Fibroblast of skin of left quadriceps (primary cell): ENCODE measurements at places on chromosomes 12 and 14.
A peak's percentile ranks its signal among the peaks of the same experiment; 100 is the strongest.

- DNase-seq = no peak
These were observed 18.7 kb downstream of the MANSC1 start for GRCh38 chr12:12331244-12331771.

- DNase-seq = no peak
These were observed 88.4 kb upstream of the PARP11 start for GRCh38 chr12:3961591-3961990.

DNA sequence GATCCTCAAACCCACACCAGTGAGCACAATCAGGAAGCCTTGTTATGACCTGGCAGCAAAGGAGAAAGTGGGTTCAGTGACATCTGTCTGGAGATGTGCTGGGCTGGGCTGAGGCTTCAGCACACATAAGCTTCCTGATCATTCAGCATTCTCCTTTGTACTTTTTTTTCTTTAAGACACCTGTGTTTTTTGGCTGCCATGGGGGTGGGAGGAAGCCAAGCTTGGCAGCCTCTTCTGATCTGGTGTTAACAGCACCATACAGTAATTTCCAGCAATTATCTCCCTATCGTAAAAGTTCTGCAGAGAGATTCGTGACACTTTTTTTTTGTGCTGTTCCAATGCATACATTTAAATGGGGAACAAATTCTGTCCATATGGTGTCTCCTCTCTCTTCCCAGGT, 38.9 kb upstream of the RASSF3 start:
- DNase-seq = no peak

GRCh38 chr12:4539167-4539870, 629 bp downstream of the RAD51AP1 start:
- DNase-seq = no peak

DNA sequence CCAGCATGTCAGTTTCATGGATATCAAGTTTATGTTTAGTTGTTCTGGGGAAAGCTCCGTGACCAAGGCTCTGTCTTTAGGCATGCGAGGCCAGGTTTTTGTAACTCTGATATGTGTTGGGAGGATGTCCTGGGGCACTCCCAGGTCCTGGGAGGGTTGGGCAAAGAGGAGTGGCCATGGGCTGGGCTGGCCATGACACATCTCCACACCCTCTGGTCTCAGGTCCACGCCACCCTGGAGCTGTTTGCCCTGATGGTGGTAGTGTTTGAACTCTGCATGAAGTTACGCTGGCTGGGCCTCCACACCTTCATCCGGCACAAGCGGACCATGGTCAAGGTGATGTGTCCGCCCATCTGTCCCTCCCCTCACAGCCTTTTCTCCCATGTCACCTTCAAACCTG, 46.4 kb downstream of the TPCN1 start:
- no peak for DNase-seq

GRCh38 chr14:61260939-61261776, 20.0 kb downstream of the TMEM30B start:
- peak; percentile 53 for DNase-seq

GRCh38 chr12:110109037-110109836, 14.9 kb upstream of the IFT81 start:
- DNase-seq = peak; percentile 97

DNA sequence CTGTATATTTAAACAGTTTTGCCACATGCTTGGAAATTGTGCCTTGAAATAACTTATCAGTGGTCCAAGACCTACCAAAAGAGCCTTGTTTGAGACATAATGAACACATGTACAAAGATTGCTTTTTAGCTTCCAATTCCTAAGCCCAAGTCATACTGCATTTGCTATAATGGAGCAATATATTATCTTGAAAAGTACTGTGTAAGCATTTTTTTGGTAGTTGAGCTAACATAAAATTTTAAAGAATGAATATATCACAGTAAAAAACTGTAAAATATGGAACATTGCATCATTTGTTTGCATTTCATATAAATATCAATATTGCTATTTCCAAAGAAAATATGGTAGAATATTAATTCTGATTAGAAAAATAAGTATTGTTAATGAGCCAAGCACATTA, 28.8 kb upstream of the HMGA2 start:
- DNase-seq = no peak

GRCh38 chr12:121976950-121977349, 44.7 kb upstream of the BCL7A start:
- DNase-seq = no peak

GRCh38 chr12:108884116-108885012, 4.5 kb downstream of the DAO start:
- DNase-seq = no peak
